ENCODE measurements at places on chromosomes 1 and 21.

DNA sequence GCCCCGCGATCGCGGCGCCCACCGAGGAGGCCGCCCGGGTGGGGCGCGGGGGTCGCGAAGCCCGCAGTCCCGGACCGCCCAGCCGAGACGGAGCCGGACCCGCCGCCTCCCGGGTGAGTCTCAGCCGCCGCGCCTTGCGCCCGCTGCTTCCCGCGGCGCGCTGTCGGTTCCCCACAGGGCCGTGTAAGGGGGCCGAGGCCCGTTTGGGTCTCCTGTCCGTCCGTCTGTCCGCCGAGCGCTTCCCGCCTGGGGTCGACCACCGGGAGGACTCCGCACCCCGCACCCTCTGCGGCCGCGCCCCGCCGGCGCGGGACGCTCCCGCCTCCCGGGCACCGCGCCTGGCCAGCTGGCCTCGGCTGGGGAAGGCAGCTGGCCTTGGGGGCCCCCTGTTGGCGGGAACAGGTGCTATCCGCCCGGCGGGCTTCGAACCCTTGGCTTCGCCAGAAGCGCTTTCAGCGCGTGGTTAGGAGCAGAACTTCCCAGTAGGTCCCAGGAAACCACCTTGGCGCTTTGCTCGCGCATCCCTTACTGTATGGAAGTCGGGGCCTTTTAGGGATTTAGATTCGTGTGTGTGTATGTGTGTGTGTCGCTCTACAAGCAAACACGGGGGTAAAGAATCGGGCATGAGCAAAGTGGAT, 414 bp downstream of the TMEM51 start:
- peak overlapping the region; percentile 92 for H3K4me3 ChIP-seq
- peaks cover 3% of the 10 kb centered on the region for H3K36me3 ChIP-seq
- H3K4me1 ChIP-seq, result peaks cover 52% of the 10 kb centered on the region
- H3K27ac ChIP-seq, result peak overlapping the region; percentile 85

DNA sequence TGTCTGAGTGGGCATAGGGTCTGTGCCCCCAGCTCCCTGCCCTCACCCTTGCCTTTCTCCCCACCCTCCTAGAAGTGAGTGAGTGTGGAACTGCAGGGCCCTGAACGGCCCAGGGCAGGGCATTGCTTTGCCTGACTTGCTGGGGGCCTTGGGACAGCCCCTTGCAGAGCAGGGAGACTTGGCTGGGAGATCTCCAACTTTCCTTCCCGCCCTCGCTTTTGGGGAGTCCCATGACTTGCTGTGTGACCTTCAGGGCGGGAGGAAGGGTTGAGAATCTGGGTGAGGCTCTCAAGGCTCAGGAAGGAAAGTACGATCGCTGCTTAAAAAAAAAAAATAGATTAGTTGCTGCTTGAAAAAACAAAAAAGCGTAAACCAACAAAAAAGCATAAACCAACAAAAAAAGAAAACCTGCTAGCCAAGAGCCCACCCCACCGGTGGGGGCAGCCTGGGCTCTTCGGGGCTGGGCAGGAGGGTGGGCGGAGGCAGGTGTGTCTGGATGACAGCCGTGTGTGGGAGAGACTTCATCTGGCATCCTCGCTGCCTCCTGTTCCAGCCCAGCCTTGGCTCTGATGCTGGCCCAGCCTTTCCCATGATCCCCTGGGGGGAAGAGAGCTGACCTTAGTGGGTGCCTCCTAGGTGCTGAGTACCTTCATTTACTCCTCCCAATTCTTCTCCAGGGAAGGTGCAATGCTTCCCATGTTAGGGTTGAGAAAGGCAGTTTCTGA, 6.5 kb downstream of the NBL1 start:
- H3K4me3 ChIP-seq, result peak overlapping the region; percentile 66
- no peak for DNase-seq
- H3K27me3 ChIP-seq, result peaks cover 9% of the 10 kb centered on the region
- H3K27ac ChIP-seq, result peak overlapping the region; percentile 69
- peaks cover 3% of the 10 kb centered on the region for H3K36me3 ChIP-seq

- H3K4me3 ChIP-seq, result no peak overlapping the region
- peak overlapping the region; percentile 51 for H3K27ac ChIP-seq
- no peaks in the 10 kb centered on the region for H3K36me3 ChIP-seq
- H3K27me3 ChIP-seq, result peaks cover 3% of the 10 kb centered on the region
- H3K4me1 ChIP-seq, result peaks cover 45% of the 10 kb centered on the region
Observed at GRCh38 chr1:203149188-203149840, 21.8 kb downstream of the ADORA1 start.

DNA sequence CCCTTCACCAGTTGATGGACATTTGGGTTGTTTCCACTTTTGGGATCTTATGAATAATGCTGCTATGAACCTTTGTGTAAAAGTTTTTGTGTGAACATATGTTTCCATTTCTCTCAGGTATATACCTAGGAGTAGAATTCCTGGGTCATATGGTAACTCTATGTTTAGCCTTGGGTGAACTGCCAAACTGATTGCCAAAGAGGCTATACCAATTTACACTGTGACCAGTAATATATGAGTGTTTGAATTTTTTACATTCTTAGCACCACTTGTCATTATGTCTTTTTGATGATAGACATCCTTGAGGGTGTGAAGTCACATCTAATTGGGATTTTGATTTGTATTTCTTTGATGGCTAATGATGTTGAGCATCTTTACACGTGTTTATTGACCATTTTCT, 290.1 kb downstream of the DUSP10 start:
- H3K4me1 ChIP-seq, result no peaks in the 10 kb centered on the region
- no peak for DNase-seq
- H3K27ac ChIP-seq, result no peak overlapping the region

DNA sequence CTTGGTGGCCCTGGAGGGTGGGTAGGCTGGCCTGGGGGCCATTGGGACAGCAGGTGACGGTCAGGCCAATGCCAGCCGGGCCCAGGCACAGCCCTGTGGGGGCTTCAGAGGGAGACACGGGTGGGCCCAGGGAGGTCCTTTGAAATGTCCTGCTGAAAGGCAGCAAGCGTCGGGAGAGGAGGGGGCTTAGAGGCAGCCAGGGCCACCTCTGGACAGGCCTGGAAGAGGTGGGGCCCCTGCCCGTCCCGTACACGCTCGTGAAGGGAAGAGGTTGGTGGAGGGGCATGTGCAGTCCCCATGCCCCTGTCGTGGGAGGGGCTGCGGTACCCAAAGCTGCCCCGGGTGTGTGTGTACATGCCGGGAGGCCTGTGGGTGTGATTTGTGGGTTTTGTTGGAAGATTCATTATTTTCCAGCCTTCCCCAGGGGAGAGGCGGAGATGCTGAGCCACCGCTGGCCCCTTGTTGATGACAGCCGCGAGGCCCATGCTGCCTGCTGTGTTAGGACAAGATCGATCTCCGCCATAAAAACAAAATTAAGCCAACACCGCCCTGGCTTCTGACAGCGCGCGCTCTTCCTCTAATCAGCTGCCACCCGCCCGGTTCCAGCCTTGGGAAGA, 3.4 kb upstream of the PLCH2 start:
- peaks cover 8% of the 10 kb centered on the region for H3K27me3 ChIP-seq
- no peaks in the 10 kb centered on the region for H3K36me3 ChIP-seq
- H3K27ac ChIP-seq, result no peak overlapping the region
- DNase-seq, result no peak
- no peaks in the 10 kb centered on the region for H3K4me1 ChIP-seq
- H3K4me3 ChIP-seq, result no peak overlapping the region

DNA sequence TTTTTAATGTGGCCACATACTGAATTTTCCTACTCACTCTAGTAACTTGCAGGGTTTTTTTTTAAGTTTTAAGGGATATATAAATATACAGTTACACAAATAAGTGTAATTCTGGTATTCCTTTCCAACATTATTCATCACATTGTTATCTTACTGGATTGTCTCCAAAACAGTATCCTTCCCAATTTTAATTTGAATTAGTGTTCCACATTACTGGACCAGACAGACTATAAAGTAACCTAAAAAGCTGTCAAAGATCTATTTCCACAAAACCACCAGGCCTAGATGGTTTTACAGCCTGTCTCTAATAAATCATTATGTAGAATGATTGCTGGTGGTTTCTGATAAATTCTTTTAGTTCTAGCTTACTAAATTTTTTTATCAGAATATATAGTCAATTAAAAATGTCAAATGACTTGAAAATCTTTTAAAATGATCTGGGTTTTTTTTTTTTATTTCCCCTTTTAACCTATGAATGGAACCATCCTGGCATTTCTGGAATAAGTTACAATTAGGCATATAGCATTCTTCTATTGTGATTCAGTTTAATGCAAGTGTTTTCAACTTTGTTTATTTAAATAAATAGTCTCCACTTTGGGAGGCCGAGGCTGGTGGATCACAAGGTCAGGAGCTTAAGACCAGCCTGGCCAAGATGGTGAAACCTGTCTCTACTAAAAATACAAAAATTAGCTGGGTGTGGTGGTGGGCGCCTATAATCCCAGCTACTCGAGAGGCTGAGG, 59.3 kb downstream of the PACC1 start:
- H3K36me3 ChIP-seq, result peaks cover 19% of the 10 kb centered on the region
- DNase-seq, result no peak
- H3K27ac ChIP-seq, result no peak overlapping the region
- H3K4me1 ChIP-seq, result no peaks in the 10 kb centered on the region

DNA sequence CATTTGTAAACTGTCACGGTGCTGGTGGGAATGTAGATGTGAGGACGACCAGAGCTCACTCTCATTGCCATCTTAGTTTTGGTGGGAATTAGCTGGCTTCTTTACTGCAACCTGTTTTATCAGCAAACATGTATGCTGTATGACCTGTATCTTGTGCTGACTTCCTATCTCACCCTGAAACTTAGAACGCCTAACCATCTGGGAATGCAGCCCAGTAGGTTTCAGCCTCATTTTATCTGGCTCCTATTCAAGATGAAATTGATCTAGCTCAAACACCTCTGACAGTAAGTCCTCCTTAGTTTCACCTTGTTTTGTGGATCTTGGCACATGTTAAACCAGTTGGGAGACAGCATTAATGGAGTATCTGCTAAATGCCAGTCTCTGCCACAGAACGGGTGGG, 174.6 kb downstream of the HLX start:
- H3K27ac ChIP-seq, result no peak overlapping the region
- H3K36me3 ChIP-seq, result no peaks in the 10 kb centered on the region
- H3K4me1 ChIP-seq, result peaks cover 5% of the 10 kb centered on the region
- H3K27me3 ChIP-seq, result peaks cover 11% of the 10 kb centered on the region

GRCh38 chr21:46122758-46123683, 25.1 kb downstream of the COL6A2 start:
- H3K27ac ChIP-seq, result no peak overlapping the region
- H3K36me3 ChIP-seq, result peaks cover 3% of the 10 kb centered on the region
- peak; percentile 48 for DNase-seq
- H3K4me1 ChIP-seq, result peaks cover 5% of the 10 kb centered on the region

- peaks cover 5% of the 10 kb centered on the region for H3K27me3 ChIP-seq
- DNase-seq, result no peak
- no peak overlapping the region for H3K27ac ChIP-seq
- no peaks in the 10 kb centered on the region for H3K36me3 ChIP-seq
- H3K4me1 ChIP-seq, result no peaks in the 10 kb centered on the region
Observed at GRCh38 chr1:215669806-215670491, 102.8 kb downstream of the KCTD3 start.

- H3K27ac ChIP-seq, result no peak overlapping the region
- H3K27me3 ChIP-seq, result peaks cover 40% of the 10 kb centered on the region
- no peak overlapping the region for H3K4me3 ChIP-seq
- peaks cover 26% of the 10 kb centered on the region for H3K4me1 ChIP-seq
- no peaks in the 10 kb centered on the region for H3K36me3 ChIP-seq
Observed at GRCh38 chr1:212669102-212669501, 30.5 kb downstream of the BATF3 start.

- H3K27me3 ChIP-seq, result no peaks in the 10 kb centered on the region
- H3K4me3 ChIP-seq, result no peak overlapping the region
- DNase-seq, result no peak
- H3K36me3 ChIP-seq, result peaks cover 3% of the 10 kb centered on the region
- H3K27ac ChIP-seq, result no peak overlapping the region
Observed at GRCh38 chr1:243440406-243440805, 184.6 kb downstream of the SDCCAG8 start.

GRCh38 chr1:100982793-100983192, 42.8 kb downstream of the DPH5 start:
- peaks cover 34% of the 10 kb centered on the region for H3K36me3 ChIP-seq
- H3K4me3 ChIP-seq, result no peak overlapping the region
- no peak for DNase-seq
- peaks cover 4% of the 10 kb centered on the region for H3K4me1 ChIP-seq

- no peak for DNase-seq
- no peaks in the 10 kb centered on the region for H3K27me3 ChIP-seq
- H3K4me3 ChIP-seq, result no peak overlapping the region
- H3K36me3 ChIP-seq, result peaks cover 4% of the 10 kb centered on the region
- peaks cover 11% of the 10 kb centered on the region for H3K4me1 ChIP-seq
- H3K27ac ChIP-seq, result no peak overlapping the region
Observed at GRCh38 chr1:53568540-53568939, 109.3 kb downstream of the DMRTB1 start.

DNA sequence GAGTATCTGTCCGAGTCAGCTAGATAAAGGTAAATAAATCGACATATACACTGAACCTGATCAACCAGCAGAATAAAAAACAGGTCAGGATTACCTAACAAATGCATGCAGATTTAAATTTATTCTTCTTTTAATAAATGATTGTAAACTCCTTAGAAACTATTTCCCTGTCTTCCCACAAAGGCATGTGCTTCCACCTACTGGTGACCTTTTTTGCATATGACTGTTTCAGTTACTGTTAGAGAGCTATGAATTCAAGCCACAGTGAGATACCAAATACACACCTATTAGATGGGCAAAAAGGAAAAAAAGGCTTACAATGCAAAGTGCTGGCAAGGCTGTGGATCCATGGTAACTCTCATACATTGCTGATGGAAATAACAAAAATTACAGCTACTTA, 957.4 kb upstream of the NCAM2 start:
- H3K27ac ChIP-seq, result no peak overlapping the region
- DNase-seq, result no peak
- H3K4me1 ChIP-seq, result no peaks in the 10 kb centered on the region
- H3K27me3 ChIP-seq, result no peaks in the 10 kb centered on the region

- peaks cover 35% of the 10 kb centered on the region for H3K27me3 ChIP-seq
- H3K4me3 ChIP-seq, result no peak overlapping the region
- no peaks in the 10 kb centered on the region for H3K4me1 ChIP-seq
- no peak for DNase-seq
- no peaks in the 10 kb centered on the region for H3K36me3 ChIP-seq
Observed at GRCh38 chr1:160607672-160608032, 28.4 kb upstream of the CD84 start.
